ENCODE measurements at places on chromosomes 7 and 10. TPM values are rescaled to one million over a fixed set of nuclear protein-coding genes. Genes with fewer than 3 reads are reported as not detected.

DNA sequence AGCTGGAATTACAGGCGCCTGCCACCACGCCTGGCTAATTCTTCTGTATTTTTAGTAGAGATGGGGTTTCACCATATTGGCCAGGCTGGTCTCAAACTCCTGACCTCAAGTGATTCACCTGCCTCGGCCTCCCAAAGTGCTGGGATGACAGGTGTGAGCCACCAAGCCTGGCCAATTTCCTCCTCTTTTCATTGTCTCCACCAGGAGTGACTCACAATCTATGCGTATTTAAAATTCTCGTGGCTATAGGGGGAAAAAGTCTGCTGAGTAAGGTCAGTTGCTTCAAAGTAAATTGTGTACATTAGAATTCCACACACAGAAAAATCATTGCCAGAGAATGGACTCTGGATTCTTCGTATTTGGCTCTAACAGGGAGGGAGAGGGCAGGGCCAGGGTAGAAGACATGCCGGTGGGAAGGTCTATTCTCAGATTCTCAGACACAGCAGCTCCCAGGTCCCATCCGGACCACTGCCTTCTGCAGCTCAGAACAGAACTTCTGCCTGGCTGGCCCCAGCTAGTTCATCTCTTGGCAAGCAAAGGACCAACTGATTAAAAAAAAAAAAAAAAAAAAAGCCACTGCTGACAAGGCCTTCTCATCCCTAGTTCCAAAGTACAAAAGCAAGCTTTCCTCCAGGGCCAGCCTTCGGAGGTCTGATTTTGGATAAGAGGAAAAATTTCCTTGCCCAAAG lies 22.2 kb downstream of the PSPH start:
- no peak for DNase-seq

DNA sequence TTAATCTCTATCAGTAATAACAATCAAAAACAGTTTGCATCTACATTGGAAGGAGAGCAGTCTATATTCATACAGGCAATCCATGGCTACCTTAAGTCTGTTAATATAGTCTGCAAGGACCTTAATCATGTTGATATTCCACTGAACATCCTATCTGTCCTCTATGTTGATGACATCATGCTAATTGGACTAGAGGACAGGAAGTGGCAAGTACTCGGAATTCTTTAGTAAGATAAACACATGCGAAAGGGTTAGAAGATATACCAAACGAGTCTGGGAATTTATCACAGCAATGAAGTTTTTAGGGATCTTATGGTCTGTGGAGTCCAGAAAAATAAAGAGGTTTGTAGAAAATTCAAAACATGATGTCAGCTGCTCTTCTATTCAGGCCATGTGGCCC lies 11.3 kb upstream of the SAMD9L start:
- DNase-seq = no peak

- no peak for DNase-seq
Observed at GRCh38 chr10:117530791-117531190, 11.8 kb upstream of the EMX2 start.

Gene CALU
- total RNA-seq = 147 TPM

Gene ATAD1
- 80.7 TPM for total RNA-seq

Gene ATRNL1
- not detected for total RNA-seq
